Activated naive CD8-positive, alpha-beta T cell treated with anti-CD3 and anti-CD28 coated beads, Interleukin-2, amount 50 U/mL, for 24 hours (primary cell): ENCODE measurements at places on chromosomes 1 and 21.

GRCh38 chr1:47998396-47998990 is 1.3 kb upstream of the TRABD2B start:
- DNase-seq: no peak

DNA sequence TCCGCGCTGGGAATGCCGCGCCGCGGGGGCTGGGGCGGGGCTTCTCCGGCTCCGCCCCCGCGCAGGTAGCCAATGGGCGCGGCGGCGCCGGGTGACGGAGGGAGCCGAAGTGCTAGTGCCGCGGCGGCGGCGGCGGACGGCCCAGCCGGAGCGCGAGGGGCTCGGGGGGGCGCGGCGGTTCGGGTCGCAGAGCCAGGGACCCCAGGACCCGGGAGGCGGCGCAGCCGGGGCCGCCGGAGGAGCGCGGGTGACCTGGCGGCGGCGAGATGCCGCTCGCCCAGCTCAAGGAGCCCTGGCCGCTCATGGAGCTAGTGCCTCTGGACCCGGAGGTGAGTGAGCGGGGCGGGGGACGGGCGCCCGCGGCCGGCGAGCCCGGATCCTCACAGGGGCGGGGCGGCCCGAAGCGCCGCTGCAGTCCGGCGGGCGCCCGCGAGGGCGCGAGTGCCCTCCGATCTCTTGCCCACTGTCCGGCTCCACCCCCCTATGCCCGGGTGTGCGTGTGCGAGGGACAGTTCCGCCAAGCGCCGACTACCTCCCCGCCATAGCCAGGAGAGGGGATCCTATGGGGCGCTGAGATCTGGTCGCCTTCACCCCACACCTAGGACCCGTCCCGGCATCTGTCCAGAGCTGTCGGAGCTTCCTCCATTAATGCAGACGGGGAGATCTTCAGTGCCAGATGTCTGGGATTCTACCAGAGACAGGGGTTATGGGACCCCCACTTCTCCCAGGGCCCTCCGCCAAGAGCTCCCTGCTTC is at the start of gene RPS6KA1:
TSS of gene RPS6KA1 (plus strand) at position 107 of the 755 bp plus-strand sequence. CDS start at position 267, 160 bp downstream.
- peak; percentile 73 for DNase-seq

- no peak for DNase-seq
These were observed 4.2 kb downstream of the OR2T1 start for GRCh38 chr1:248406721-248407692.

DNA sequence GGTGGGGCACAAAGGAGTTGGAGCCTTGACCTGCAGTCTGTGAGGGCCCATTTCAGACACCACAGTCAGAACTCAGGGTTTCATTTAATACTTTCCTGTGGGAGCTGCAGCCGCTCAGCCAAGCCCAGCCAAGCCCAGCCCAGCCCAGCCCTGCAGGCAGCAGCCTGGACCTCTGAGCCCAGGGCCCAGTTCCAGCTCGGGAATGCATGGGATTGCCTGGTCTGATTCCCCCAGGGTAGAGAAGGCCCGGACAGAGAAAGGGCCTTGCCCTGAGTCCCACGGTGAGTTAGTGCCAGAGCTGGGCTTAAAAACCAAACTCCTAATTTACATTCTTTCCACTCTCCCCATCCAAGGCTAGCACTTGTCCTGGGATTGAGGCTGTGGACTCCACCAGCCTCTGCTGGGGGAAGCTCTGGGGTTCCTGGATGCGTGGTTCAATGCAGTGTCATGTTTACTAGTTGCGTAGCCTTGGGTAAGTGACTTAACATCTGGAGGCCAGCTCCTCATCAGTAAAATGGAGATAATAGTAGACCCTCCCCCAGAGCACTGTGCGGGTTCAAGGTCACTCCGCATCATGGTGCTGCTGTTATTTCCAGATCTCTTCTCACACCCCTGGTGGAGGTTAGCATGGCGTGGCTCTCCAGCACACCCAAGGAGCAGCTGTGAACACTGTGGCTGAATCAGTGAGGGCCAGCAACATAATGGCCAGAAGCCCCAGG is 29.2 kb upstream of the PKP1 start:
- no peak for DNase-seq

DNA sequence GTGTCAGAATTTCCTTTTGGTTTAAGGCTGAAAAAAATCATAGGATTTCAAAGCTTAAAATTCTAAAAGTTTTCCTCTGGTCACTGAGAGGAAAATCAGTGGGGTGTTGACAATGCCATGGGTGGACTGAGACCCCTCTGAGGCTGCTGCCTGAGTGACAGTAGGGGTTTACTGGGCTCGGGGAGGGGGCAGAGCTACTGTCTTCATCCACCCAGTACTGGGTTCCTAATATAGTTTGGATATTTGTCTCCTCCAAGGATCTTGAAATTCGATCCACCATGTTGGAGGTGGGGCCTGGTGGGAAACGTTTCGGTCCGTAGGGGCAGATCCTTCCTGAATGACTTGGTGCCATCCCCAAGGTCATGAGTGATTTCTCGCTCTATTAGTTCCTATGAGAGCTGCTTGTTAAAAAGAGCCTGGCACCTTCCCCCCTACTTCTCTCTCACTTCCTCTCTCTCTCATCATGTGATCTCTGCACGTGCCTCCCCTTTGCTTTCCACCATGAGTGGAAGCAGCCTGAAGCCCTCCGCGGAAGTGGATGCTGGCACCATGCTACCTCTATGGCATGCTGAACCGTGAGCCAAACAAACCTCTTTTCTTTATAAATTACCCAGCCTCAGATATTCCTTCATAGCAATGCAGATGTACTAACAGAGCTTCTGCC is 72.3 kb downstream of the MAP10 start:
- no peak for DNase-seq

GRCh38 chr1:229377429-229377828 is 34.6 kb upstream of the CCSAP start:
- no peak for DNase-seq

DNA sequence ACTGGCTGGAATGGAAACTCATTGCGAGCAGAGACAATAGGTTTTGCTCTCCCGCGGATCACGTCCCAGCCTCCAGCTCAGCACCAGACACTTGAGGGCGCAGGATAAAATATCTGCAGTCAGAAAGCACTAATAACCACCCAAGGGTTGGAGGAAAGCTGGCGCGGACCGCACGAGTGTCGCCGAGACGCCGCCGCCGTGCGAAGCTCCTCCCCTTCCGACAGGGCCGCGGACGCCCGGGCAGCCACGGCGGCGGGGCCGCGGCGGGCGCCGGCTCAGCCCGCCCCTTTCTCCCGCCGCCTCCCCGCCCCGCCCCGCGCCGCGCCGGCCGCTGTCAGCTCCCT is at the start of gene CMPK1:
TSS of gene CMPK1 (plus strand) at position 213 of the 344 bp plus-strand sequence. CDS start 156 bp downstream, outside the sequence.
- DNase-seq: peak; percentile 81

- DNase-seq: peak; percentile 59
These were observed 2.8 kb upstream of the NUP210L start for GRCh38 chr1:154157520-154158306.
